Cortex of kidney (tissue), 1 donor: ENCODE measurements at places on chromosomes 7 and 10.

DNA sequence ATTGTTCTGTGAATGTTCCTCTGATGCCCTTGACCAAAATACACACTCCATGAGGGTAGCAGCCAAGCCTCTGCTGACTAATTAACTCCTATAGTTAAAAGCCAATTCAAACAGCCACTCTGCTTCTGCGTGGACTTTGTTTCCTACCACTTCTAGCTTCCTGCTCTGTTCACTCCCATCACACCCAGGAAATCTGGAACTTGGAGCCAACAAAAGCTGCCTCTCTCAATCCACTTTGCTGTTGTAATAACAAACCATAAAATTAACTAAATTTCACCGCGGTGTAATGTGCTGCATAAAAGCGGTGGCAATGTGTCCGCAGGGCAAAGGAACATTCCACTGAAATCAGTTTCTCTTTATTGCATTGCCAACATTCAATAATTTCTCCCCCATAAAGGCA, 239.5 kb downstream of the PLXNA4 start:
- DNase-seq, result no peak

- no peak for DNase-seq
Observed at GRCh38 chr10:3951993-3952392, 167.0 kb upstream of the KLF6 start.

GRCh38 chr10:33465747-33466146, 131.3 kb upstream of the NRP1 start:
- DNase-seq, result no peak

DNA sequence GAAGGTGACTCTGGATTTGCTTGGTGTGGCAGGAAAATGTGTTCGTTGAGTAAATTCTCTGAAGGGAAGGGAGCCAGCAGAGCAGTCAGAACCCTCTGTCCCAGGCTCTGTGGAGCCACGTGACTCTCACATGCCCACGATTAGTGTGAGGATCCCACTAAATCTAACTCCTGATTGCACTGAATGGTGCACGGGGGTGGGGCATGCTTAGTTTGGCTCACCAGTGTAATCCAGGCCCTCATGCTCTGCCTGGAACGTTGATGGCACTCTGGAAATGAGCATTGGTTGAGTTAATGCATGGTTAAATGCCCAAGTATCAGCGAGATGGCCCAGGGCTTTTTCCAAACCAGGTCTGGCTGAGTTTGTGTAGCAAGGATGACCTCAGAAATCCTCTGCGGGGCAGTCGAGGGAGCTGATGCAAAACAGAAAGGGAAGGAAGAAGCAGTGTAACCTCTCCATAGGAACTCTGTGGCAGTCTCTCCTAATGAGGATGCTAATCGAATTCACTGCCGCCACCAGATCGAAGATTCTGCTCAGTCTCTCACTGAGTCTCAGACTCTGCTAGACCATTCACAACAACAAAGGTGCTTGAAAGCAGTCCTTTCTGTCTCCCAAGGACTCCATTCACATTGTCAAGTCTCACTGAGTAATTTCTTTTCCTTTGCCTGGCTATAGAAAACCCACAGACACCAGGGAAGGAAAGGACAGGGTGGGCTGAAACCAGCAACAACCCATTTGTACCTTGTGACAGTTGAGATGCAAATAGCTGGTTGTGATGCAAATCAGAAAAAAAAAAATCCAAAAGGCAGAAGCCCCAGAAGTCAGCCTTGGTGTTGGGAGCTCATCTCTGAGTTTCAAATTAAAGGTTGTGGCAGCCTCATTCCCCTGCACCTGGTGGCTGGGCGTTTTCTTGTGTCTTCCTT, 98.1 kb downstream of the C10orf105 start:
- DNase-seq, result no peak

DNA sequence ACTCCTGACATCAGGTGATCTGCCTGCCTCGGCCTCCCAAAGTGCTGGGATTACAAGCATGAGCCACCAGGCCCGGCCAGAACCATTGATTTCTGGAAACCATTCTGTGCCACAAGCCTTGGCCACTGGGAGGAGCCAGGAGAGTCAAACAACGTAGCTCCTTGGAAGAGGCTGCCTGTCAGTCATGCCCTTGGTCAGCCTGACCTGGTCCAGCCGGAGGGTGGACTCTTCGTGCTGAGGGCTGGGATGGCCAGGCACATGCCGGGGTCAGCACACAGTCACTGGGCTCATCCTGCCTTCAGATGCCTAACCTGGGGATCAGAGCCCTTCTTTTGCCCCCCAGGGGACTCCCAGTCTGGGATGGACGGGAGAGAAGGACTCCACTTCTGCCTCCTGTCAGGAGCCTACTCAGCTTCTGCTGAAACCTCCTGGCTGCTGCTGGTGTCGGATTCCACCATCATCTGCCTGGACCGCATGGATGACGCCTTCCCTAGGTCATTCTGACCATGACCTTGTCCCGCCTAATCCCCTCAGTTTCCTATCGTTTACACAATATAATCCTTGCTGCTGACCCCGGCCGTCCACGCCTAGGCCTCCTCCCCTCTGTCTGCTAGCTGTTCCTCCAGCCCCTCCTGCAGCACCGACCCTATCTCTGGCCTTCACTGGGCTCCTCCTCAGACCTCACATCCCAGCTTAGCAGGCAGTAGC, 30.4 kb downstream of the TMEM270 start:
- DNase-seq, result no peak

- DNase-seq, result no peak
Observed at GRCh38 chr10:71389768-71390460, 6.8 kb upstream of the CDH23 start.
